ENCODE measurements at places on chromosomes 12 and 14.

DNA sequence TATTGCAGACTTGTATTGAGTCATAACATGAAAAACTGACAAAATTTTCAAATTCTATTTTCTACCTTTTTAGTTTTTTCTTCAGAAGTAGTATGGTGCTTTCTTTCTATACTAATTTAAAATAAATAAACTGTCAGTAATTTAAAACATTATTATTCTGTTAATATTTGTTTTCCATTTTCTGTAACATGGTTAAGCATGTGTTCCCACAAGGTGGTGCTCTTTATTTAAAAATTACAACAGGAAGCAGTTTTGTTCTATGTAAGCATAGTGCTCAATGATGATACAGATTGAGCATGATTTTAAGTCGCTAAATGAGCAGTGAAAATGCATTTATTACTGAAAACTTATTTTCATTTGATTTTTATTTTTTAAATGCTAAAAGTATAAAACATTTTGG lies 114.6 kb downstream of the PPFIA2 start:
- no peak for DNase-seq
- no peak overlapping the region for H3K4me3 ChIP-seq
- no peaks in the 10 kb centered on the region for H3K4me1 ChIP-seq
- no peaks in the 10 kb centered on the region for H3K36me3 ChIP-seq
- H3K27me3 ChIP-seq = no peaks in the 10 kb centered on the region

DNA sequence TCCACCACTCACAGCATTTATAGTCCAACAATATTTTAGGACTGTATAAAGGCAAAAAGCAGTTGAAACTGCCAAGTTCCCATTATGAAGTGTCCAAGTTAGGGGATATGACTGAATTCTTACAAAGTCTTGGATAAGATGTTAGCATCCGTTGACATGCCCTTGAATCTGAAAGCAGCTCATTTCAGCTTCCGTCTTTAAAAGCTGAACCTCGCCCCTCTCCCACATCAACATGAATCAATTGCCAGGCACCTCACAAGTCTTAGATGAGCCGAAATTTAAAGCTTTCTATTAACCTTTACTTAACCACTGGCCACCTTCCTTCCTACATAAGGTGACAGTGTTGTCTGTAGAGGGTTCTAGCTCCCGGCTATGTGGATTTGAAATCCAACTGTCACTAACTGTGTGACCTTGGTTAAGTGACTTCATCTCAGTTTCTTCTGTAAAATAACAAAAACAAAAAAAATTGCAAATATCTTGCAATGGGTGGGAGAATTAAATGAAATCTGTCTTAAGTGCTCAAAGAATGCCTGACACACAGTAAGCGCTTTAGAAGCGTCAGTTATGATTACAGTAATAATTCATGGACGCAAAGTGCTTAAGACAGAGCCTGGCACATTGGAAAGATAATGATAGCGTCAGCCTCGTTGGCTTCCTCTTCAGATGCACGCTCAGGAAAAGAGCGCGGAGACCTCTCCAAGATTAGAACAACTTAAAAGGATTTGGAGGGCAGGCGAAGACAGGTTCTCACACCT lies 1.2 kb downstream of the PPP1CC start:
- H3K4me1 ChIP-seq = peaks cover 68% of the 10 kb centered on the region
- peak overlapping the region; percentile 93 for H3K27ac ChIP-seq
- peak overlapping the region; percentile 55 for H3K4me3 ChIP-seq
- H3K27me3 ChIP-seq = no peaks in the 10 kb centered on the region
- no peak for DNase-seq

DNA sequence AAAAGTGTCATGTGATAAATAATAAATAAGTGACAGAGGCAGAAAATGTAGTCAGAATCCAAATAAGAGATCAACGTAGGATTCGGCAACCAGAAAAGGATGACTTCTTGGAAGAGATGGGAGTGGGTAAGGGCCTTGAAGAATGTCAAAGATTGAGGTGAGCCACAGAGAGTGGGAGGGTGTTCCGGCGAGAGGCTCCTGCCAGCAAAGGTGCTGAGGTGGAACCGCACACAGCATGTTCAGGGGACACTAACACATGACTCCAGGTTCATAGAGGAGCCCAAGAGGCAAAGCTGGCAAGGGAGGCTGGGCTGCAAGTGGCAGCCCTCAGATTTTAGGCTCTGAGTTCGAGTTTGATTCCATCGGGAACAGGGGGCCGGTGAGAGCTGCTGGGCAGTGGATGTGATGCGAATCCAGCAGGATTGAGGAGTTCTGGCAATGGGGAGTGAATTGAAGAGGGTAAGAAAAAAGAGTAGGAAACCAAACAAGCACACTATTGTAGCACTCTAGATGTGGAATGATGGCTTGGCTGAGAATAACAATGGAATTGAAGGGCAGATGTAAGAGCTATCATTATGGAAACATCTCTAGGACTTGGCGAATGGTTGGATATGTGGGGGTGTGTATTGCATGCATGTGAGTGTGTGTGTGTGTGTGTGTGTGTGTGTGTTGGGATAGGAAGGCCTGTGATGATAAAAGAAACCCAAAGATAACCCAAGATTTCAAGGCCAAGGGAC lies 36.5 kb downstream of the LRRC74A start:
- H3K4me3 ChIP-seq = no peak overlapping the region
- no peak for DNase-seq
- no peak overlapping the region for H3K27ac ChIP-seq
- no peaks in the 10 kb centered on the region for H3K36me3 ChIP-seq
- H3K27me3 ChIP-seq = no peaks in the 10 kb centered on the region
- H3K4me1 ChIP-seq = peaks cover 4% of the 10 kb centered on the region

DNA sequence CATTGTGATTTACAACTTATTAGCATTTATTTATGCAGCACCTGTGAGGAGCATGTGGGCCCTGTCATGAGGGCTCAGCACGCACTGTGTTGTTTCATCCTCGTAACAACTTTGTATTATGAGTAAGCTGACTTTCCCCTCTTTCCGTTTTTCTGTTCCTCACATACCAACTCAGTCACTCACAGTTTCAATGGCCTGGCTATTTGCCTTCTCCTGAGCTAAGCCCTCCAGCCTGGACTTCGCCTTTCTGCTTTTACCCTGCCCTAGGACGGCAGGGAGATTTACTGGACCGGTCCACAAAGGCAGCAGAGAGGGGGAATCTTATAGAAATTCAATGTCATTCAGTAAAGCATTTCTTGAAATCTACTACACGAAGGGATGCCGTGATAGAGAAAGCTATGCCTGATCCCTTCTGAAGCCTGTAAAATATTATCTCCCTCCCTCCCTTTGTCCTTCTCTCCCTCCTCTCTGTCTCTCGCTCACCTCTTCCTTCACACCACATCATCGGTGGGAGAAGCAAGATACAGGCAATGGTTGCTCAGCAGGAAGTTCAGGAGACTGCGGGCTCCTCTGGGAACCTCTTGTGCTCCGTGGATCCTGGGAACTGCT lies 219.2 kb upstream of the TBX3 start:
- no peak for DNase-seq
- no peaks in the 10 kb centered on the region for H3K4me1 ChIP-seq
- no peaks in the 10 kb centered on the region for H3K36me3 ChIP-seq
- H3K4me3 ChIP-seq = no peak overlapping the region

DNA sequence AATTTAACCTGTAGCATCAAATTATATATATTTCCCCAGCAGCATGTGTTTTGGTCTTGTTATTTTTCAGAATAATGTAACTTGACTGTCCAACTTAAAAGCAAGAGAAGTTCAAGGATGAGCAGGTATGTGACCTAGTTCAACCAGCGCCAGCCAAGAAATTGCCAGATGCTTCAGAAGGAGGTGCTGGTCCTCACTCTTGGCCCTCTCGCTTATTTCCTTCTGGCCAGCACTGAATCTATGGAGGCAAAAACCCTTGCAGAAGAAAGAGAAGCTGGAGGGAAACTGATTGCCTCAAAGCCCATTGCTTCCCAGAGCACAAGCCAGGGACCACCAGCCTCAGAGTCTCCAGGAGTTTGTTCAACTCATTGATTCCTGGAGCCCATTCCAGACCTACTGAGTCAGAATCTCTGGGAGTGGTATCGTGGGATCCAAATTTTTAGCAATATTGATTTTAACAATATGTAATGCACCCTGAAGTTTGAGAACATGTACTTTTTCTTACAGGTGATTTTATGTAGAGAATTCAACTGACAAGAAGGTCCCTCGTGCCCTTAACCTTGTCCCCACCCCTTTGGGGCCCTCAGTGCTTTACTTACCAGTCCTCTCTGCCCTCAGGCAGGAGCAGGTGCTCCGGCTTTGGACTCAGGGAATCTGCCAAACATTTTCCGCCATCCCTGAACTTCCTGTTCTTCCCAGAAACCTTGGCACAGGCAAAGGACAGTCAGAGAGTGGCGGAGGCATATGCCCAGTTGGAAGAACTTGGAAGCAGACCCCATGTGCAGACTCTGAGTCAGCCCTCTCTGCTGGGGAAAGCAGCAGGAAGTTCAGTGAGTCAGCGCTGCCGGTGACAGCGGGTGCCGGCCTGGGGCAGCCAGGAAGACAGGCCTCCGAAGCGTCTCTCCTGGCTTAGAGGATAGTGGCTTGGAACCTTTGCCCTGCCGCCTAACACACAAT lies 10.4 kb downstream of the BEST3 start:
- no peaks in the 10 kb centered on the region for H3K27me3 ChIP-seq
- no peak overlapping the region for H3K4me3 ChIP-seq
- no peaks in the 10 kb centered on the region for H3K36me3 ChIP-seq
- peaks cover 8% of the 10 kb centered on the region for H3K4me1 ChIP-seq
- H3K27ac ChIP-seq = no peak overlapping the region
- DNase-seq = no peak

DNA sequence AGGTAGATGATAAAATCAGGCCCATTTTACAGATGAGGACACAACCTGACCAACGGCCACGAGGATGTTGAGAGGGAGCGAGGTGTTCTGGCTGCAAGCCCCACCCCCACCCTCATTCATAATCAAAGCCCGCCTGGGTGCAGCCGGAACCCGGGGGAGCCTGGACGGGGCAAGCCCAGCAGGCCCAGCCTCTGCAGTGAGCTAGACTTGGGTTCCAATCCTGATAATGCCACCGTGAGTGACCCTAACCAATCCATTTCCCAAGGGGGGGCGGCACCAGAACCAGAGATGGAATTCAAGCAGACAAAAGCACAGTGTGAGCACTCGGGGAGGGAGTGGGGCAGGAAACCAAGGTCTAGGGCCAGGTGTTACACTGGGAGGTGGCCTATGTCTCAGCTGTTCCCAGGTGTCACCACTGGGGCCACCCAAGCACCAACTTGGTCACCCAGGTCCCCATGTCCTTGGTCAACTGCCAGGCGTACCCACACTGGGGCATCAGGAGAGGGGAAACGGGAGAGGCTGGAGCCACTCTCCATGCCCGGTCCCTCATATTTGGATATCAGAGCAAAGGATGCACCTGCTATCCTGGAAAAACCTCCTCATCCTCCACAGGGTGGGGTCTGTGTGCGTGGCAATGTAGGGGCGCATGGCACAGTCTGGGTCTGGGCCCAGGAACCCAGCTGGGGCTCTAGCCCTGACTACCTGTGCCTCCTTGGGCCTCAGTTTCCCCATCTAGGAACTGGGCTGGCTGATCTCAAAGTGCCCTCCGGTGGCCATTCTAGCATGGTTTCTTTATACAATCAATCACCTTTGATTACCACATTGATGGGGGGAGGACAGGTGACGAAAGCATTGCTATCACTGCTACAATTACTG lies 58.4 kb downstream of the FAM222A start:
- DNase-seq = no peak
- no peak overlapping the region for H3K4me3 ChIP-seq
- H3K27me3 ChIP-seq = no peaks in the 10 kb centered on the region
- H3K27ac ChIP-seq = no peak overlapping the region
- no peaks in the 10 kb centered on the region for H3K36me3 ChIP-seq

GRCh38 chr12:53677016-53677799 lies 1.3 kb upstream of the ATP5MC2 start:
- DNase-seq = no peak
- peak overlapping the region; percentile 69 for H3K4me3 ChIP-seq
- H3K27me3 ChIP-seq = no peaks in the 10 kb centered on the region

GRCh38 chr12:106690569-106691305 lies 83.7 kb upstream of the RIC8B start:
- no peaks in the 10 kb centered on the region for H3K36me3 ChIP-seq
- no peak overlapping the region for H3K27ac ChIP-seq
- no peak for DNase-seq
- no peaks in the 10 kb centered on the region for H3K4me1 ChIP-seq
- H3K4me3 ChIP-seq = no peak overlapping the region
- H3K27me3 ChIP-seq = no peaks in the 10 kb centered on the region

GRCh38 chr14:37054869-37055268 lies 117.5 kb downstream of the SLC25A21 start:
- H3K27me3 ChIP-seq = no peaks in the 10 kb centered on the region
- no peak overlapping the region for H3K4me3 ChIP-seq
- H3K36me3 ChIP-seq = no peaks in the 10 kb centered on the region
- no peak for DNase-seq
- no peak overlapping the region for H3K27ac ChIP-seq

DNA sequence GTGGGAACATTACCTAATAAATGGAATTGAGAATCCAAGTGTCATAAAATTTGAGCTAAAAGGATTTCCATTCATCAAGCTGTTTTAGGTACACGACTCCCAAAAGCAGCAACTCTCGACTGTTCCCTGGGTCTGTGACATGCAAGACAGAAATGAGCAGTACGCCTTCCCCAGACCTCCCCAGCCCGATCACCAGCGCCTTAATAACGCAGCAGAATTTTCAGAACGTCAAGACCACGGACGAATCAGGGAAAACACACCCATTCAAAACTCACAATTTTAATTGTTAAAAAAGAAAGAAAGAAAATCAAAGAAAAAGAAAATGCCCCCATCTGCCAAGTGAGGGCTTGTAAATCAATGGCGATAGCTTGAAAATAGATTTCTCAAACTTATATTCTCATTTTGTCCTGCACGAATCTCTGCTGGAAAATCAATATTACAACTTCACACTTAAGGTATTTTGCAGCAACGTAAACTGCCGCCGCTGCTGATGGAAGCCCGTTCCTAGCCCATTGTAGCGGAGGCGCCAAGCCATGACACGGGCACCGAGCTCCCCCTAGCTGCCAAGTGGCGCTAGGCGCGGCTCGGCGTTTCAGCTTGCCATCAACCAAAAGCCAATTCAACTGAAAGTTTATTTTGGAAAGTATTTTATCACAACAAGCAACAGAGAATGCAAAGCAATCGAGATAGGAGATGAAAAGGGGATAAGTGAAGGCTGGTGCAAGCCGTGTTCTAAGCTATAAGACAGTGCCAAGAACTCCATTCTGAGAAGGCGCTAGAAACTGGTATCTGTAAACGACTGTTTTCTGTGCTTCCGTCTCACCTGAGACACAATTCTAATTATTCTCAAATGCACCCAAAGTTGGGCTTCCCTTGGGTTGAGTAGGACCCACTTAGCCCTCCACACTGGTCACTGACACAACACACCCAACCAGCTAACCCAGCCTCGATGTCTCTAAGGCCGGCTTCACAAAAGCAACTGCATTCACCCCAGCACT lies 5.5 kb downstream of the BCL11B start:
- H3K36me3 ChIP-seq = no peaks in the 10 kb centered on the region
- peaks cover 11% of the 10 kb centered on the region for H3K4me1 ChIP-seq
- DNase-seq = no peak
- peaks cover 4% of the 10 kb centered on the region for H3K27me3 ChIP-seq
- H3K4me3 ChIP-seq = no peak overlapping the region
